Endodermal cell (in vitro differentiated cells): ENCODE measurements at places on chromosomes 4 and X. TPM values are rescaled to one million over a fixed set of nuclear protein-coding genes. Genes with fewer than 3 reads are reported as not detected.

SLC16A2 gene
- total RNA-seq = 9.1 and 9.8 TPM in 2 replicates

- H3K36me3 ChIP-seq = no peaks in the 10 kb centered on the region
- DNase-seq = no peak
- no peaks in the 10 kb centered on the region for H3K27me3 ChIP-seq
- H3K4me1 ChIP-seq = no peaks in the 10 kb centered on the region
- no peak overlapping the region for H3K4me3 ChIP-seq
Observed at GRCh38 chr4:3787489-3788365, 21.5 kb downstream of the ADRA2C start.

DNA sequence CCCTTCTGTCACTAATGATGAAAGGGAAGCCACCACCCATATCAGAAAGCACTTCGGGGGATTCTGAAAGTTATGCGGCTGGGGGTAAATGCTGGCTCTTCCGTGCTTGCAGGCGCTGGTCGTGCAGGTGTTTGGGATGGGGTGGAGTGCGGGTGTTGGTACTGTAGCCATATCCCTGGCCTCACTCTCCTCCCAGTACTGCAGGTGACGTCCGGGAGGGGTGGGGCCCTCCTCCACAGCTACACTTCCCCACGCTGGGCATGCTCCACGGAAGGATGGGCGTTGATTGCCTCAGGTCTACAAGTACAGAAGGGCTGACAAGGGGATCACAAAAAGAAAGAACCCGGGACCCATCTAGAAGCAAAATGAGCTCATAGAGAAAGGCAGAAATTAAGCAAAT, 48.6 kb upstream of the CLDN24 start:
- no peak for DNase-seq
- no peaks in the 10 kb centered on the region for H3K4me1 ChIP-seq
- H3K27me3 ChIP-seq = no peaks in the 10 kb centered on the region
- H3K4me3 ChIP-seq = no peak overlapping the region
- no peak overlapping the region for H3K27ac ChIP-seq

- H3K4me1 ChIP-seq = no peaks in the 10 kb centered on the region
- H3K4me3 ChIP-seq = no peak overlapping the region
- no peak overlapping the region for H3K27ac ChIP-seq
- no peaks in the 10 kb centered on the region for H3K27me3 ChIP-seq
Observed at GRCh38 chr4:75653845-75654503, 19.2 kb downstream of the G3BP2 start.

TMSB4X gene
- total RNA-seq = 1,539 to 2,398 TPM (median 1,637 TPM) in 3 replicates

GRCh38 chr4:14221176-14221575, 593.7 kb upstream of the BOD1L1 start:
- H3K4me3 ChIP-seq = no peak overlapping the region
- no peak overlapping the region for H3K27ac ChIP-seq
- H3K4me1 ChIP-seq = no peaks in the 10 kb centered on the region
- H3K27me3 ChIP-seq = no peaks in the 10 kb centered on the region
- H3K36me3 ChIP-seq = no peaks in the 10 kb centered on the region

GAGE12E gene
- not detected in 3 replicates for total RNA-seq

GRCh38 chrX:107542500-107542899, 85.8 kb upstream of the PRPS1 start:
- H3K36me3 ChIP-seq = no peaks in the 10 kb centered on the region
- H3K4me1 ChIP-seq = no peaks in the 10 kb centered on the region
- no peaks in the 10 kb centered on the region for H3K27me3 ChIP-seq
- peak; percentile 85 for DNase-seq
- H3K4me3 ChIP-seq = no peak overlapping the region

DNA sequence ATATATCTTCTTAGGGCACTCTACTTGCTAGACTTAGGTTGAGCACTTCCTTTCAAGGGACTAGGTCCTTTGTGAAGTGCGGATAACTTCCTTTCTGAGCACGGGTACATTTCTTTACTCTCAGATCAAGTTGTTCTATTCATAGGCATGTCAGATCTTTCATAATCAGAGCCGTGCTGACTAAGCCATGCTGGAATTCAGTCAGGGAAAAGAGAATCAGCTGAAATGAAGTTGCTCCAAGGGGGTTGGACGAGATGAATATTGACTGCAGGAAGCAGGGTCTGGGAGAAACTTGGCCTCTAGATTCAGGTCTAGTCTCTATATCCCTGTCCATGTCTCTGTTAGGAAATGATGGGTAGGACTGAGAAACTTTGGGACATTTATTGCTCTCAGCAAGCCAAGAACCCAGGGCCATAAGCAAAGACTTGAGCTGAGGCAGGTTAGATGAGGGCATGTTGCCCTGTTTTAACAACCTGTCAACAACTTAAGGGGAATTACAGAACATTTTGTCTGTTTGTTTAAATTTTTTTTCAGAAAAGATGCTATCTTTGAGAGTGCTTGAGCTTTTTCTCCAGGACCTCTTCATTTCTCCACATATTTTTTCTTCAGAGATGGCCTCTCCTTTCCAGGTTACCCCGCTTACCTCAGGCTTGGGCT, 28.3 kb downstream of the AREG start:
- H3K4me1 ChIP-seq = no peaks in the 10 kb centered on the region
- no peaks in the 10 kb centered on the region for H3K36me3 ChIP-seq
- H3K27me3 ChIP-seq = no peaks in the 10 kb centered on the region
- H3K27ac ChIP-seq = no peak overlapping the region
- DNase-seq = no peak

ATP1B4 gene
- not detected in 3 replicates for total RNA-seq

GRCh38 chrX:39782276-39782675, 315.5 kb downstream of the BCOR start:
- H3K4me1 ChIP-seq = no peaks in the 10 kb centered on the region
- H3K27me3 ChIP-seq = no peaks in the 10 kb centered on the region
- no peak overlapping the region for H3K4me3 ChIP-seq
- H3K36me3 ChIP-seq = no peaks in the 10 kb centered on the region
- no peak overlapping the region for H3K27ac ChIP-seq

DNA sequence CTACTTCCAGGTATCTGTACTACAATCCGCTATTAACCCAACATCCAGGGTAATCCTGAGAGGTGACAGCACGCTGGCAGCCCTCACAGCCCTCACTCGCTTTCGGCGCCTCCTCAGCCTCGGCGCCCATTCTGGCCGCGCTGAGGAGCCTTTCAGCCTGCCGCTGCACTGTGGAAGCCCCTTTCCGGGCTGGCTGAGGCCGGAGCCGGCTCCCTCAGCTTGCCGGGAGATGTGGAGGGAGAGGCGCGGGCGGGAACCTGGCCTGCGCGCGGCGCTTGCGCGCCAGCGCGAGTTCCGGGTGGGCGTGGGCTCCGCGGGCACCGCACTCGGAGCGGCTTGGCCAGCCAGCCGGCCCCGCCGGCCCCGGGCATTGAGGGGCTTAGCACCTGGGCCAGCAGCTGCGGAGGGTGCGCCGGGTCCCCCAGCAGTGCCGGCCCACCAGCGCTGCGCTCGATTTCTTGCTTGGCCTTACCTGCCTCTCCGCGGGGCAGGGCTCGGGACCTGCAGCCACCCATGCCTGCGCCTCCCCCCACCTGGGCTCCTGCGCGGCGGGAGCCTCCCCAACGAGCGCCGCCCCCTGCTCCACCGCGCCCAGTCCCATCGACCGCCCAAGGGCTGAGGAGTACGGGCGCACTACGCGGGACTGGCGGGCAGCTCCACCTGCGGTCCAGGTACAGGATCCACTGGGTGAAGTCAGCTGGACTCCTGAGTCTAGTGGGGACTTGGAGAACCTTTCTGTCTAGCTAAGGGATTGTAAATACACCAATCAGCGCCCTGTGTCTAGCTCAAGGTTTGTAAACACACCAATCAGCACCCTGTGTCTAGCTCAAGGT, 87.3 kb downstream of the PRSS12 start:
- no peak for DNase-seq
- H3K4me3 ChIP-seq = no peak overlapping the region
- H3K4me1 ChIP-seq = no peaks in the 10 kb centered on the region
- no peak overlapping the region for H3K27ac ChIP-seq
- no peaks in the 10 kb centered on the region for H3K27me3 ChIP-seq

RS1 gene
- total RNA-seq = not detected in 3 replicates

FAM53A gene
- 3.6 and 4.9 TPM in 2 replicates for total RNA-seq

DNA sequence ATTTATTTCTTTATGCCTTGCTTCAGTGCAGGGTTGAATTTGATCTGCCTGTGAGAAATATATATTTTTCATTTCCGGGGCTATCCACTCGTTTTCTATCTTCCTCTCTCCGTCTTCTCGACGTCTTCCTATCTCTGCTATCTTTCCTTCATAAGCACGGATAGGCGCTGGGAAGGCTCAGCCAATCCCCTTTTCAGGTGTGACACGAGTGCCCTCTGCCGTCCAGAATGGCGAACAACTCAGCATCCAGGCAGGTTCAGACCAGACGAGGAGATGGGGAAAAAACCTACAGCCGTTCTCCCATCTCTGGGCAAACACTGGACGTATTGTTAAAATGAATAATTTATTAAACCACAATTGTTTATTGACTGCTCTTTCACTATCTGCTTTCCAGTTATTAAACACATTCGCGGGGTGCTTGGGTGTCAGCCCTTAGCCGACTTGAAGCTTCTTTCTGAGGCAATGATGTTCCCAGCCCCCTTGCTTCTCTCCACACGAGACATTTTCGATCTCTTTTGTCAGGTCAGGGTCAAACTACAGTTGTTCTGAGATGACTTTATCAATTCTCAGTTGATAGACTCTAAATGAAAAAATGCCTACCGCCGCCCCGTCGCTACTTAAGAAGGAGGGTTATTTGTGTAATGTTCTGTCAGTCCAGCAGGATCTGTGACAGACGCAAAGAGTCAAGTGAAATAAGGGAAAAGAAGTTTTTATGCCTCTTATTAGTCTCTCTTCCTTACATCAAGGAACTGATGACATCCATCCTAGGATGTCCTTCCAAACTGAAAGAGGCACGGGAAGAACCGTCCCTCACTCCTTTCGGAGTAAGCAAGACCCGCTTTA, 96.3 kb upstream of the NOCT start:
- peak; percentile 96 for DNase-seq
- peaks cover 3% of the 10 kb centered on the region for H3K4me1 ChIP-seq
- H3K27me3 ChIP-seq = no peaks in the 10 kb centered on the region
- H3K36me3 ChIP-seq = no peaks in the 10 kb centered on the region
- no peak overlapping the region for H3K4me3 ChIP-seq

GRCh38 chrX:115952417-115953092, 218.0 kb upstream of the AGTR2 start:
- no peaks in the 10 kb centered on the region for H3K36me3 ChIP-seq
- no peaks in the 10 kb centered on the region for H3K27me3 ChIP-seq
- DNase-seq = no peak
- H3K4me1 ChIP-seq = no peaks in the 10 kb centered on the region
- no peak overlapping the region for H3K4me3 ChIP-seq
- no peak overlapping the region for H3K27ac ChIP-seq

- H3K27me3 ChIP-seq = no peaks in the 10 kb centered on the region
- peak overlapping the region; percentile 33 for H3K27ac ChIP-seq
- no peak overlapping the region for H3K4me3 ChIP-seq
- DNase-seq = peak; percentile 92
Observed at GRCh38 chr4:15149839-15150592, 147.7 kb downstream of the CPEB2 start.

BEX2 gene
- total RNA-seq = 23.6 and 25.1 TPM in 2 replicates

DNA sequence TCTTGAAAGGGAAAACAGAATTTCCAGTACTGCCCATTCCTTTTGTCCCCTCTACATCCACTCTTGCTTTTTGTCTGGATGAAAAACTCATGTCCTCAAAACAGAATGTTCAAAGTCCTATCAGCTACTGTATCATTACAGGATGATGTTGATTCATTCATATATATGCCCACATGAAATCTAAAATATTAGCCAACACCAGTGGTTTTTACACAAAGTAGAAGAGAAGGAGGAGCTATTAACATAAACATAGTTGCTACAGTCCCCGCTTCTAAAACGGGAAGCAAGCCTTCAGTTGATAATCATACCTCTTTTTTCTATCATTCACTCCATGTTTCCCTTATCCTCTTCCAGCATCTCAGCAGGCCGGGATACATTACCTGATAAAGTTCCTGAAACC, 7.7 kb upstream of the THOC2 start:
- no peak for DNase-seq
- no peak overlapping the region for H3K27ac ChIP-seq
- no peaks in the 10 kb centered on the region for H3K36me3 ChIP-seq
- H3K27me3 ChIP-seq = no peaks in the 10 kb centered on the region

DNA sequence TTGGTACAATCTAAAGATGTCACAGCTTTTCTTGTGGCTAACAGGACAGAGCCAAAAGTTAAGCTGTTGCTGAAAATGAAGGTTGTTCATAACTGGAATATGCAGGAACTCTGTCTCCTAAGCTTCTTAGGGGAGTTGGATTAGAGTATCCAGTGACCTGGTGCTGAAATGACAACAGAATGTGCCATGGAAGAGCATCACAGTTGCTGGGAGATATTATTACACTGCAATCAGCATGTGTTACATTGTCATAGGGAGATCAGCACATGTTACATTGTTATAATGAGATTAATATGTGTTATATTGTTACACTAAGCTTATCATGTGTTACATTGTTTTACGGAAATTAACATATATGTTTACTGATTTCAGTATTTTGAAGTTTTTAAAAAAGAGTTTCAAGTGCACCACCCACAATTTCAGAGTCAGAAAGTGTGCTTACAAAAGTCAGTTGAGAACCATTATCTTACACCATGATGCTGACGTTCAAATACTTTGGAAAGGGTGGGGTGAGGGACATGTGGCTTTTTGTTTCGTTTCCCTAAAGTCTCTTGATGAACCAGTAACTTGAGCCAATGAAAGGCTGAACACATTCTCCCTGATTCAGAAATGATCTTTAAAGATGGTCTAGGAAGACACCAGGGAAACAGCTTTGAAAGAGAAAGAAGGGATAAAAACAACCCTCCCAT, 113.4 kb downstream of the DRD5 start:
- no peak overlapping the region for H3K4me3 ChIP-seq
- no peak overlapping the region for H3K27ac ChIP-seq
- no peak for DNase-seq
- no peaks in the 10 kb centered on the region for H3K36me3 ChIP-seq
- peaks cover 21% of the 10 kb centered on the region for H3K27me3 ChIP-seq

DNA sequence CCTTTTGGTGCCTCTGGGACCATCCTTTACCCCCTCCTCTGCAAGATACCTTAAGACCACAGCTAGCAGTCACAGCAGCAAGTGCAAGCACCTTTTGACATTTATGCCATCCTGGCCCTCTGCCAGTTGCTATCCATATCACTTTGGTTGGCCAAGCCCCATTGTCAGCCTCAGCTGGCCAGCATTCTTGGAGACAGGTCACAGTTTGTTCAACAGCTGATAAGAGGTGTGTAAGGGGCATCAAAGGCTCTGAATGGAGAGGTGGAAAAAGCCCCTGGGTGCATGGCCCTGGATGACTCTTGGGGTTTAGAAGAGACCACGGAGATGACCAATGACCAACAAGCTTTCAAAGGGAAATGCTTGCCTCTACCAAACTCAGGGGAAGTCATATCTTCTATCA, 133.6 kb upstream of the MAMLD1 start:
- no peaks in the 10 kb centered on the region for H3K27me3 ChIP-seq
- H3K36me3 ChIP-seq = no peaks in the 10 kb centered on the region
- H3K27ac ChIP-seq = no peak overlapping the region
- DNase-seq = no peak
- H3K4me3 ChIP-seq = no peak overlapping the region
- no peaks in the 10 kb centered on the region for H3K4me1 ChIP-seq

GRCh38 chrX:109372291-109372690, 109.6 kb downstream of the GUCY2F start:
- no peak overlapping the region for H3K27ac ChIP-seq
- no peaks in the 10 kb centered on the region for H3K36me3 ChIP-seq
- no peak for DNase-seq
- H3K27me3 ChIP-seq = no peaks in the 10 kb centered on the region
- no peak overlapping the region for H3K4me3 ChIP-seq
- H3K4me1 ChIP-seq = no peaks in the 10 kb centered on the region

- H3K4me1 ChIP-seq = peaks cover 3% of the 10 kb centered on the region
- H3K4me3 ChIP-seq = no peak overlapping the region
- H3K27me3 ChIP-seq = no peaks in the 10 kb centered on the region
- no peak overlapping the region for H3K27ac ChIP-seq
Observed at GRCh38 chr4:121273191-121273590, 107.6 kb downstream of the QRFPR start.

ZNF518B gene
- 19.5 to 47.0 TPM (median 46.4 TPM) in 3 replicates for total RNA-seq
